ENCODE measurements at places on chromosomes 5 and 9.

- no peak for DNase-seq
Measured at GRCh38 chr5:11212706-11213105, 451.7 kb upstream of the DAP start.

GRCh38 chr9:126151031-126151685 is 175.5 kb upstream of the MVB12B start:
- DNase-seq = no peak

DNA sequence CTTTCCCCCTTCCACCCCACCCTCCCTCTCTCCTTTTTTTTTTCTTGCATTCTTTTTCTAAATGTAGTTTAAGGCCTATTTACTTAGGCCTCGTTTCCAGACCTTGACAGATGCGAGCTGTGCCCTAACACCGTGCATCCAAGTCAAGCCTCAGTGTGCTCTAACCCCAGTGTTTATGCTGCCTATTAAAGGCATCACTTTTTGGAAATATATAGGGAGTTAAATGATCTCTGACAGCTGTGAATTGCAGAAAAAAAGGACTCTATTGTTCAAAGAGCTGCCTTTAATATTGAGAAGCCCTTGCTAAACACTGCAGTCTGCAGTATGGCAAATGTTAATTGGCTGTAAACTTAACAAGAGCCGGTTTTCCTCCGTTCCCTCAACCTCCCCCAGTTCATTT is 270.4 kb upstream of the TUT7 start:
- no peak for DNase-seq

GRCh38 chr5:141431286-141431685 is 979 bp downstream of the PCDHGA12 start:
- no peak for DNase-seq

GRCh38 chr5:43215073-43215631 is 23.1 kb downstream of the NIM1K start:
- DNase-seq = no peak

GRCh38 chr5:151406322-151406947 is 41.0 kb upstream of the SLC36A1 start:
- peak; percentile 39 for DNase-seq

GRCh38 chr5:78151594-78152271 is 142.8 kb downstream of the AP3B1 start:
- DNase-seq = no peak

- no peak for DNase-seq
Measured at GRCh38 chr5:132876020-132876759, 2.7 kb downstream of the LEAP2 start.

DNA sequence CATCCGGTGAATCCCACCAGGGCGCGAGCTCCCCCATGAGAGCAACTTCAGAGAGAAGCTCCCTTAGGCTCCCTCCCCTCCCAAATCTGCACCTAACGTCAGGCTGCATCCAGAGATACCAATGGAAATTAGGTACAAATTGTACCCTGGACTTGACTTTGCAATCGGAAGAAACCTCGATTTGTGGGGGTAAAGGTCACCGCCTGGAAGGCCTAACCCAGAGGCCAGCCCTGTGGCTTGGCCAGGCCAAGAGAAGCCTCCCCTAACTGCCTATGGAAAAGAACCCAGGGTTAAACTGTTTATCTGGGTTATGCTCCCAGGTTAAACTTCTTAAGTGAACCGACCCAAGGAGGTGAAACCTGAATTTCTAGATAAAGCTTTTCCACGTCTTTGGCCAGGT is 80.4 kb downstream of the GTF3C4 start:
- DNase-seq = no peak
